Peyer's patch (tissue), 4 donors: ENCODE measurements at places on chromosomes 4 and X. TPM values are rescaled to one million over a fixed set of nuclear protein-coding genes. Genes with fewer than 3 reads are reported as not detected.

The ING2 gene
- 24.8 TPM for total RNA-seq

The SLC10A6 gene
- total RNA-seq, result not detected

The FAT1 gene
- 88.3 TPM for total RNA-seq

The ZNF81 gene
- total RNA-seq, result 8.6 TPM

The DDX60 gene
- 23.3 TPM for total RNA-seq

The CAMK2D gene
- total RNA-seq, result 65.7 TPM

The BGN gene
- 10.2 TPM for total RNA-seq

The FABP2 gene
- 406 TPM for total RNA-seq

The LIAS gene
- total RNA-seq, result 27.2 TPM

The NXF2 gene
- not detected for total RNA-seq

The DMRTC1 gene
- not detected for total RNA-seq

The EREG gene
- total RNA-seq, result 2.8 TPM

The CTAG1B gene
- not detected for total RNA-seq

The PRPS2 gene
- total RNA-seq, result 32.2 TPM

The SSX2 gene
- not detected for total RNA-seq

The CPLX1 gene
- total RNA-seq, result not detected

The SMIM31 gene
- 17.3 TPM for total RNA-seq

The LINC00632 gene
- total RNA-seq, result 64.4 TPM

The PDE6B gene
- 1.4 TPM for total RNA-seq

The GLRA2 gene
- total RNA-seq, result not detected

The NCAPG gene
- total RNA-seq, result 3.6 TPM
